ENCODE measurements at places on chromosomes 3 and 15. TPM values are rescaled to one million over a fixed set of nuclear protein-coding genes. Genes with fewer than 3 reads are reported as not detected.

Gene ZNF385D
- total RNA-seq = 9.4 TPM

Gene HYKK
- 4.1 TPM for total RNA-seq

Gene ITPKA
- total RNA-seq = 0.67 TPM

Gene DISP2
- total RNA-seq = 6.5 TPM

Gene CPNE4
- 0.26 TPM for total RNA-seq

Gene GP9
- total RNA-seq = 1.2 TPM

Gene ZNF860
- 1.6 TPM for total RNA-seq

Gene MYO5C
- total RNA-seq = 80.0 TPM

Gene C3orf22
- not detected for total RNA-seq

Gene WDR5B
- total RNA-seq = 5.1 TPM

Gene STAC
- 25.3 TPM for total RNA-seq

Gene RPL32
- total RNA-seq = 1,191 TPM

Gene KLHL40
- not detected for total RNA-seq

Gene SAMD7
- total RNA-seq = not detected

Gene STT3B
- total RNA-seq = 129 TPM

Gene PCYT1A
- 58.4 TPM for total RNA-seq

Gene UQCRC1
- total RNA-seq = 126 TPM

Gene DAZL
- not detected for total RNA-seq

Gene SERPINI2
- total RNA-seq = not detected

Gene MUSTN1
- total RNA-seq = 5.4 TPM

Gene NLGN1
- 3.3 TPM for total RNA-seq

Gene CADM2
- 0.55 TPM for total RNA-seq

Gene SMAD3
- total RNA-seq = 31.6 TPM

Gene MGA
- 39.2 TPM for total RNA-seq

Gene RPUSD3
- total RNA-seq = 27.7 TPM

Gene BNC1
- total RNA-seq = 3.1 TPM
